Forelimb muscle (tissue), 1 donor: ENCODE measurements at places on chromosomes 5 and 9.

DNA sequence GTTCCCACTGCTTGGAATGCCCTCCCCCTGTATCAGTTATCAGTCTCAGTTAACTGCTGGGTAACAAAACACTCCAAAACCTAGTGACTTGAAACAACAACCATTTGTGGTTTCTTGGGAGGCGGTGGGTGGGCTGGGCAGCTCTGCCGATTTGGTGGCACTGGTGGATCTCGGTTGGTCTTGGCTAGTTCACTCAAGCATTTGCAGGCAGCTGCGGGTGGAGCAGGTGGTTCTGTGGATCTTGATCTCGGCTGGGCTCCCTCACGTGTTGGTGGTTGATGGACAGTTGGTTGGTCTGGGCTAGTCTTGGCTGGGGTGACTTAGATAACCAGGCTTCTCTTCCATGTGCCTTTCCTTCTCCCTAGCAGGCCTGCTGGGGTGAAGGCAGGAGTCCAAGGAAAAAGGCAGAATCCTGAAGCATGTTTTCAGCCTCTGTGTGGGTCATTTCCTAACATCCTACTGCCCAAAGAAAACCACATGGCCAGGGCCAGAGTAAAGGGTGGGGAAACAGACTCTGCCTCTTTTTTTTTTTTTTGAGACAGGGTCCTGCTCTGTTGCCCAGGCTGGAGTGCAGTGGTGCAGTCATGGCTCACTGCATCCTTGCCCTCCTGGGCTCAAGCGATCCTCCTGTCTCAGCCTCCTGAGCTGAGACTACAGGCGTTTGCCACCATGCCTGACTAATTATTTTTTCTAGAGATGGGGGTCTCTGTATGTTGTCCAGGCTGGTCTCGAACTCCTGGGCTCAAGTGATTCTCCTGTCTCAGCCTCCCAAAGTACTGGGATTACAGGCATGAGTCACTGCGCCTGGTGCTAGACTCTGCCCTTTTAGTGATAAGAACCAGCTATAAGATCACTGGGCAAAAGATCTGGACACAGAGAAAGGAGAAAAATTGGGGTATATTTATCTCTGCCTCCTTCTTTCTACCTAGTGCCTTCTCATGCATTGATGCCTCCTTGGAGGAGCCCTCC lies 183.7 kb downstream of the RGS3 start:
- DNase-seq, result no peak

DNA sequence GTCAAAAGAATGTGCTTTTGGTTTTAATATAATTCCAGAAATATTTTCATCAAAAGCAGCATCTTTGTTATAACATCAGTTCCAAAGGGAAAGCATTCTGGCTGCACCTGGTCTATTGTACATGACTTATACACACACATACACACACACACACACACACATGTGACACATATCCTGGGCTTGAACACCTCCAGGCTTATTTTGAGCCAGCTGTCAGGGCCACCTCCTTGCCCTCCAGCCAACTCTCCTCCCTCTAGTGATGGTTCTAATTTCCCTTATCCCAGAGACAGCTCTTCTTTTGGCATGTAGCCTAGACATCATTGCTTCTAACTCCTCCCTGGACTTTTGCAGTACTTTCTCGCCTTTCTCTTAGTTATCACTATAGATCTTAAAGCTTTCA lies 115.0 kb downstream of the PIK3R1 start:
- peak; percentile 8 for DNase-seq

DNA sequence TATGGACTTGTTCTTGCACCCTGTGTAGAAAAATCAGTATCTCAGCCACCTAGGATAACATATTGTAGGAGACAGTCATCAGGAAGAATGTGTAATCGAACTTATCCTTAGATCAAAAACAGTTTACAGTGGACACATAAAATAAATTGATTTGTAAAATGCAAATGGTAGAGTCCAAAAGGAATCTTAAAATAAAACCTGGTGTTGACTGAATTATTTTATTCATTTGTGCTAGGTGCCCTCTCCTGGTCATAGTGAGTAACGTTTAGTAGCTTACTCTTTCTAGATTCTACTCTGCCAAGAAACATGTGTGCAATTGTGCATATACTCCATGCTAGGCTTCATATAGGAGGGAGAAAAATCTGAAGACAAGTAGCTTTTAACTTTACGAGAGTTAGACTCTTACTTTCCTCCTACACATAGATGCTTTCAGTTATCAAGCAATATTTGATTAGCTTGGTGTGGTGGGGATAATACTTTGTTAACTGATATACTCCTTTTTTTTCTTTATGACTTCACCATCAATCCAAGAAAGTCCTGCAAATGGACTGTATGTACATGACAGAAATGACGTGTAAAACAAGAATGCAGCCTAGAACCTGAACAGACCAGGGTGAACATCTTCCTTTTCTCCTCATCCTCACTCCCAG lies 23.7 kb upstream of the LOX start:
- DNase-seq, result no peak

DNA sequence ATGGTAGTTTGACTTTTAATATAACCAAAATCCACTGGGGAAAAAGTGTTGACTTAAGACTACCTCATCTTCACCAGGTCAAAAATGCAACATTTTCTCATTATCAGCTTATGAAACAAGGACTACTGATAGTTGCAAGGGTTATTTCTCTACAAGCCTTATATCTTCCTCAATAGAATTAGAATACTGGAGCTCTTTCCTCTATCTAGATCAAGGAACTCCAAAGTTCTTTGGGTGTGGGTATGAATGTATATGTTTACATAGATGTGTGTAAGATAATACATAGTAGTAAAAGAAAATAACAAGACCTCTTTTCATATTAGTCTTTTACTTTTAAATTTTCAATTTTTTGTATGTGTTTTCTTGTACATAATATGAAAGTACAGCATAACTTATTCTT lies 244.5 kb downstream of the MLLT3 start:
- no peak for DNase-seq

DNA sequence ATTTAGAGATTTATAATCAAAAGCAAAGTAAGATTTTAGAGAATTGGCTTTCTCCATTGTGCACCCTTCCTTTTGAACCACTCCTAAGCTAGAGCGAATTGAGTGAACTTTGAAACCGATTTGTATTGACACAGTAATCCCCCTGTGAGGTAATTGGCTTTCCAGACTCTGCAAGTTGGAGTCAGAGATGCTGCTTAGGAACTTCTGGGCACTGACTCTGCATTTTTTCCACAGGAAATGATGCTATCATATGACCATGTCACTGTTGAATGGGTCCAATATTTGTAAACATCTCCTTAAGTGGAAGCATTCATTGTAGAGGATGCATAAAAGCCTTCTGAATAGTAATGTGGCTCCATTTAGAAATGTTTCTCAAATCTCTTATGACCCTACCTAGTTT lies 394.4 kb upstream of the ZNF608 start:
- peak; percentile 93 for DNase-seq

DNA sequence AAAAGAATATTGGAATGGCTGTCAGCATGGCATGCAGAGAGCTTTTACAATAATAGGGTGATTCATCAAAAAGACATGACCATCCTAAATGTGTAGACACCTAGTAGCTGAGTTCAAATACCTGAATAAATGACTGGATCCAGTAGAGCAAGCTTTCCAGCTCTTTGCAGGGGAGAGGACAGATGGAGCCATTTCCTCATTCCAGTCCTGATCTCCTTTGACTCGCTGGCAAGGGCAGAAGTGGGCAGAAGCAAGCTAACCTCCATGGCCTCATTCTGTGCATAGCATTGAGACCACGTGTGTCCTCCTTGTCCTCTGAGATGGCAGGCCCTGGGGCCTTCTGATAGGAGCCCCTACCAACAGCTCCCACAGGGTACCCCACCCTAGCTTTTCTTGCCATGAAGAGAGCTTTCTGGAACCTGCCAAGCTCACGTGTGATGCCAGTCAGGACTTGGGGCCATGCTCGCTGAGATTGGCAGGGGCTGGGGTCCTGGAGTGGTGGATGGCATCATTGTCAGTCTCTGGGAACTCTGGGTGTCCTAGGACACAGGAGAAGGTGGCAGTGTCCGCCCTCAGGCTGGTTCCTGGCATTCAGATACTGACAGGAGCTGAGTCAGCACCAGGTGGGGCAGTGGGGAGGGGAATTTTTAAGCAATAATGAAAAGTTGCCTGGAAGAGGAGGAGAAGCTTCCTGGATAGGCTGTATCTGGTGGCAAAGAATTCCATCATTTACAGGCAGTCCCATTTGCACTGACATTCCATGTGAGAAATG lies 33.6 kb downstream of the WWC1 start:
- DNase-seq, result no peak

GRCh38 chr5:52707616-52708015 lies 80.1 kb upstream of the ITGA1 start:
- no peak for DNase-seq

- no peak for DNase-seq
Measured at GRCh38 chr5:87125766-87126165, 141.9 kb upstream of the RASA1 start.

DNA sequence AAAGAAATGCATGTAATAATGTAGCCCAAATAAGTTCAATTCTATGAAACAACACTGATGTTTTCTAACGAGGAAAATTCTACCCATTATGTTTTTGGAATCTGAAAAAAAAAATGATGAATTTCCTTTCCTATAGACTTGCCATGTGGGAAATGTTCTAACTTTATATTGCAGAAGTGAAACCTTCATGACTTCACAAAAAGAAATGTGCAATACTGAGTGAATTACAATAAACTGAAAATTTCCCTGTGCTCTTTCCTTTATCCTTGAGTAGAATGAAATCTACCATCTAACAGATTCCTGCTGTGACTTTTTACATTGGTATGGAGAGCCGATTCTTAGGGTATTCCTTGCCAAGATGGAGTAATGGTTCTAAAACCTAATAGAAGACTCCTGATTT lies 1622.5 kb downstream of the MAT2B start:
- DNase-seq, result no peak
